Retinal pigment epithelial cell (primary cell): ENCODE measurements at places on chromosomes 7 and 10.

DNA sequence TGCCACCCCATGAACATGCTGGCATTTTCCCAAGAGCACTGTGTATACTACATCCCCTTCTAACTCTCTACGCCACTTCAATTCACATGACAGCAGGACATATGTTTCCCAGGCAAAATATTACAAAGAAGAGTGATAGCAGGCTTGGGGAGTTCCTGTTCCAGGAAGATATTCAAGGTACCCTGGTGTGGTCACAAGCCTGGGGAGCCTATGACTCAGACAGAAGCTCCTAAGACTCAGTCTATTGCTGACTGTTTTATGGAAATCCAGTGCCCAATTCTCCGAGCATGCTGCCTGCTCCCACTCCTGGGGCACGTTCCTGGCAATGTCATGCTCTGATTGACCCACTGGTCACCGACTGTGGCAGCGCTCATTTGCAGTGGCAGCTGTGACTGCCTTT is 23.5 kb upstream of the ABLIM1 start:
- DNase-seq: no peak

GRCh38 chr7:24884401-24884800 is 95.6 kb downstream of the OSBPL3 start:
- no peak for DNase-seq

DNA sequence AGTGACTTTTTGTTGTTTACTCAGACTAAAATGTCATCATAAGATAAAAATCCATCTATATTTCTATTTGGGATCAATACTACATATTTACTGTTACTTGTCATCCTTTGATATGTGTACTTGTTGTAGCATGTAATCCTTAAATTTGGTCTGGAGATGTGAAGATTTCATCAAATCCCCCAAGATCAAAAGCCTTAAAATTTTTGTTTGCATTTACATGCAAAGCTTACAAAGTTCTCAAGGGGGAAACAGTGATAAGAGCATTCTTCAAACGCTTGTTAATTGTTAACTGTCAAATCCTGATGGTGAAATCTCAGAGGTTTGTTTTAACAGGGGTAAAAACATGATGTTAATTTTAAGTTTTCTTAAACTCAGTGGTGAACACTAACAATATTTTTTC is 84.9 kb upstream of the SKAP2 start:
- DNase-seq: no peak

DNA sequence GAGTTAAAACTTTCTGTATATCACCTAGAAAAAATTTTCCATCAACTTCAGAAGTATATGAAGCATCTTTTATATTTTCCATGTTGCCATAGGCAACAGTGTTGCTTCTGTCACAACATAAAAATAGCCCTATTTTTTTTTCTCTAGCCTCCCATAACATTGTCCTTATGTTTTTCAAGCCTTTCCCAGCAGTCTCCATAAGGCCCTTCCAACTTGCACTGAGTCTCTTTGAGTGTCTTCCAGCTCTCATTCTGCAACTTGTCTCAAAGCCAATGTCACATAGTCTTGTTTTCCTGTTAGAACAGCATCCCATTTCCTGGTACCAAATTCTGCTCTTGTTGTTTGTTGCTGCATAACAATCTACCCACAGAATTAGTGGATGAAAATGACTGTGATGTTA is 1055.5 kb upstream of the GHITM start:
- DNase-seq: no peak

- no peak for DNase-seq
Observed at GRCh38 chr10:103884681-103885139, 29.3 kb upstream of the SH3PXD2A start.

DNA sequence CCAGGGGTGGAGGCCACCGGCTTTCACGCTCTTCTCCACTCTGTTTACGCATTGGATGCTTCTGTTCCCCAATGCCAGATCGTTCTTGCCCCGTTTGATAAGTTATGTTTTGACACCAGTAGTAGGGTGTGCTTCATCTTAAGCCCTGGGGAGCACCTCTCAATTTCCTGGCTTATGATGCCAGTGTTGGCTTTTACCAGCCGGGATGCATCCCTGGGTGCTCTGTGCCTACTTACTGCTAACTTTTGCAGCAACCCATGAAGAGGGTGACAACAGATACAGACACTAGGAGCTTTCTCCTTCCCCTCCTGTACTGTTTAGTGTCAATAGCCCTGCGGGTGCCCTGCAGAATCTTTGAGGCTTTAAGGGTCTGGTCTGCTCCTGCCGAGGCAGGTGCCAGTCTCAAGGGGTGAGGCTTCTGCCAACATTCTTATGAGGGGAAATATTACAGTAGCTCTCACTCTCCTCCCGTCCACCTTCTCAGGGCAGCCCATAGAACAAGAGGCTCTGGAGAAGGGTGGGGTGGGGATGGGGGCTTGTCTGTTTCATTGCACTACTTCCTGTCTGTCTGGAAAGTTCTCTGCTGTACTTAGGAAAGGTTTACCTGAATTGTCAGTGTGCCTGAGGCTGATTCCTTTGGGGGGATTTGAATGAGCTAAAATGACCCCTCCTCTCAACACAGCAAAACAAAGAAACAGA is 23.3 kb downstream of the ADCY1 start:
- DNase-seq: no peak

DNA sequence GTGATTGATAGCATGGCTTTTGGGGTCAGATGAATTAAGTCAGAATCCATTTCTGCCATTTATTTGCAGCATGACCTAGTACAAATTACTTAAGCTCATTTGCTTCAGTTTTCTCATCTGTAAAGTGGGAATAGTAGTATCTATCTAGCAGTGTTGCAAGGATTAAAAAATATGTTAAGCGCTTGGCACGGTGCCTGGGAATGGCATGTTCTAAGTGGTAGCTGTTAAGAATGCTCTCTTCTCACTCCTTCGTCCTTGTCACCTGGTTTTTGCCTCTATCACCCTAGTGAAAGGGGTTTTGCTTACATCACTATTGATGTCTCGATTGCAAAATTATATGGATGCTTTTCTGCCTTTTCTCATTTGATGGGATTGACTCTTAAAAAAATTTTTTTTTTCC is 7.4 kb downstream of the TMEM248 start:
- DNase-seq: no peak

- DNase-seq: no peak
Observed at GRCh38 chr10:87642486-87642885, 17.2 kb upstream of the PAPSS2 start.

- no peak for DNase-seq
Observed at GRCh38 chr7:128041203-128041602, 10.0 kb upstream of the LRRC4 start.

DNA sequence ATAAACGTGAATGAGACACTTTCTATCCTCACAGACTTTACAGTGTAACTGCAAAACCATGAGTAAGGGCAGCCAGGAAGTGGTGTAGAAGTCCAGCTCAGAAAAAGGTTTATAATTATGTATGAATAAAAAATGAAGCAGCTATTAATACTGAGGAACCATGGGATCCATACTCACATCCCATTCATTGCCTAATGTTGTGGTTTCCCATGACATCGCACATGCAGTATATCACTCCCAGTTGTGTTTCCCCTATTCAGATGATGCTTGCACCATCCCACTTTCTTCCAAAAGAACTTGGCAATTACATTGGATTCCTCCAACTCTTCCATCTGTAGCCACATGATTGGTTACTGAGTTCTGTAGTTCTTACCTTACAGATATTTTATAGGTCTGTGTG is 74.5 kb upstream of the SEMA3D start:
- no peak for DNase-seq

DNA sequence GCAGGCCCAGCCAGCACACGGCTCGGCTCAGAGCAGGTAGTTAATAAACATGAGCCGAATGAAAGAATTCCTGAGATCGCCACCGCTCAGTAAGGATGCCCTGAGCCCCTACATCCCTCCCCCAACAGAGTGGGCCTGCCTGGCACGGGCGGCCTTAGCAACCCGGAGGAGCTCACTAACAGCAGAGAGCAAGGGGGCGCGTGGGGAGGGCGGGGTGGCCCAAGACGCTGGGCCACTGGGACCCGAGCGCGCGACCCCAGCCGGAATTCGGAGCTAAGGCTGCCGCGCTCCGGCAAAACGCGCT is 403 bp upstream of the ENO4 start:
- no peak for DNase-seq

DNA sequence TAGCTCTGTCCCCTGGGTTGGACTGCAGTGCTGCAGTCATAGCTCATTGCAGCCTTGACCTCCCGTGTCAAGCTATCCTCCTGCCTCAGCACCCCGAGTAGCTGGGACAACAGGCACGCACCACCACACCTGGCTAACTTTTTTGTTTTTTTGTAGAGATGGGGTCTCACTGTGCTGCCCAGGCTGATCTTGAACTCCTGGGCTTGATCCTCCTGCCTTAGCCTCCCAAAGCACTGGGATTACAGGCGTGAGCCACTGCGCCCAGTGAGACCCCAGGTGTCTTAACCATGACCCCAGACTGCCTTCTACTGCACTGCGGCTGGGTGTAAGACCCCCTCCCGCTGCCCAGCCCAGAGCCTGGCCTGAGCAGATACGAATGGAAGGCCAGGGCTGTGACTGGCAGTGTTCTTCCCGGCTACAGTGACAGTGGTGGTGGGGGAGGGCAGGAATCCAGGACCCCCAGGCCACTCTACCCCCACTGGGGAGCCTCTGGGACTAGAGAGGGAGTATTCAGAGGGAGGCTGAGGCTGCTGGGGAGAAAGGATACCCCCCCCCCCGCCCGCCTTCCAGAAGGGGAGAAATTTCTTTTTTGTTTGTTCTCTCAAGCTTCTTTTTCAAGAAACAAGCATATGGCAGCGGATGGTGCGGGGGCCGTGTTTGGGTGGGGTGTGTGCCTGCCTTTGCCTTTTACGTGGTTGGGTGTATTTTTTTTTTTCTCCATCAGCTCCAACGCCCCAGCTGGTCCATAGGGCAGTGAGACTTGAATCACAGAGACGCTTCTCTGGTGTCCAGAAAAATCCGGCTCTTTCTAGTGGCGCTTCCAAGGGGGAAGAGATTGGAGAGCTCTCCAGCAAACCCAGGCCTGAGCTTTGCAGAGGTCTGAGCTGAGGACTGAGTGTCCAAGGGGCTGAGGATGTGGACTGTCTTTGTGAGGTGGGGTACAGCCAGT is 36.6 kb downstream of the GTF2IRD1 start:
- no peak for DNase-seq
